NCI-H1417 treated with DMSO at 0.1 percent for 48 hours (cell line): ENCODE measurements at places on chromosomes 11 and 22.

DNA sequence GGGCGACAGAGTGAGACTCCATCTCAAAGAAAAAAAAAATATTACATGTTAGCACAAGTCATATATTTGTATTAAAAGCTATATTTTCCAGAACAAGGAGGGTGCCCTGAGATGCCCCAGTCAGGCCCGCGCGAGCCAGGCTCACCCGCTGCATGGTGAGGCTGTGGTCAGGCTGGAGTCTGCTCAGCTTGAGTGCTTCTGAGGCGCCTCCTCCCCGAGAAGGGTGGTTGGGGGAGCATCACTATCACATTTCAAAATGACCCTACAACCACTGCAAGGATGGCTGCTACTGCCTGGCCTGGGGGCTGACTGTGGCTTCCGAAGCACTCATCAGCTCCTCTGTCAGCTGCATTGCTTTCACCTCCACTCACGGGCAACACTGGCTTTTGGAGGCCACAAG lies 77.1 kb downstream of the SCUBE1 start:
- no peak for DNase-seq

GRCh38 chr11:8327761-8328192 lies 64.1 kb upstream of the LMO1 start:
- DNase-seq = no peak

GRCh38 chr22:44730490-44731356 lies 21.7 kb upstream of the ARHGAP8 start:
- no peak for DNase-seq

DNA sequence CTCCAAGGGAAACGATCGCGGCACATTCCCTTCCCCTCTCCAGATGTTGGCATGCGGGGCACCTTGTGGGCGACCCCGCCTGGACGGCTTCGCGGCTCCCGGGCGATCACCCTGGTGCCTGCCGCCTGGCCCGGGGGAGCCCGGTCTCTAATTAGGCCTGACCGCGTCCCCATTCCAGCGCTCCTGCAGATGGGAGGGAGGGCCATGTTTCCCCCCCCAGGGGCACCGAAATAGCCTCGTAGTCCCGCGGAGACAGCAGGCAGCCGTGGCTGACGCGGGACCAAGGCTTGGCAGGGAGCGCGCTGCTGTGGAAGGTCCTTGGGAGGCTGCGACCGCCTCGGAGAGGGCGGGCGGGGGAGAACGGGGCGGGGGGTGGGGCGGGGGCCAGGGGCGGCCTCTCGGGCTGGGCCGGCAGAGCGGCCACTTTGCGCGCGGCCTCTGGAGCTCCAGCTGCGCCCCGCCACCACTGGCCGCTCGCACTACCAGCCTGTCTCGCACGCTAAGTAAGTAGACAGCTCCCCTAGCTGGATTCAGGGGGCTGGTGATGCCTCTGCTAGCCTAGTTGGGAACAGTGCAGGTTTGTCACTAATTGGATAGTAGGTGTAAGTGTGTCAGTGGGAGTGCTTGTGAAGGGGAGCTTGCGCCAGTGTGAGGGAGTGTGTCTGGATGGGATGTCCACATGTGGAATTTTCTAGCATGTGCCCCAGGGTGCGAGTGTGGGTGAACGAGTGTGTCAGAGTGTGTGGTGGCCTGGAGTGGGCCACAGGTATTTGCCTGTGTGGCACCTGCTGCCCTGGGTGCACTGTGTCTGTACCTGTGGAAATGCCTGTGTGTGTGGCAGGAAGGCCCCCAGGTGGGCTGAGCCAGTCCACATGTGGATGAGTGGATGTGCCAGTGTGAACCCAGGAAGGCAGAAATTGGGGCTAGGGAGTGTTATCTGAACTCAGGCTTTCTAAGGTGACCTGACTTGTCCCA lies at the start of gene INSC:
INSC (plus strand) TSS at position 423 of the 975 bp plus-strand sequence. CDS start 34,252 bp downstream, outside the sequence.
- DNase-seq = no peak

DNA sequence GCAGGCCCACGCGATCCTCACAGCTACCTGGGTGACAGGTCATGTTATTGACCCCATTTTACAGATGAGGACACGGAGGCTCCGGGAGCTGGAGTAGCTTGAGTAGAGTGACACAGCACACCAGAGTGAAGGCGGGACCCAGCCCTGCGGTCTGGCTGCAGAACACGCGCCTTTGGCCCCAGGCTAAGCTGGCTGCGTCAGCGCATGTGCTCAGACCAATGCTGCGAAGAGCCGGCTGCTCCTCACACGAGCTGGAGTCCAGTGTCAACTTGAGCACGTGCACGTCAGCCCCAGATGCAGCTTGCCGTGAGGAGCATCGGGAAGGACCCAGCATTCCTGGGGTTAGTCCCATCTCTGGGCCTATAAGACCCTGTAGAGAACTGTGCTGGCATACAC lies 49.9 kb downstream of the SCUBE1 start:
- no peak for DNase-seq

- no peak for DNase-seq
Measured at GRCh38 chr11:130527636-130528297, 79.3 kb downstream of the ADAMTS15 start.

DNA sequence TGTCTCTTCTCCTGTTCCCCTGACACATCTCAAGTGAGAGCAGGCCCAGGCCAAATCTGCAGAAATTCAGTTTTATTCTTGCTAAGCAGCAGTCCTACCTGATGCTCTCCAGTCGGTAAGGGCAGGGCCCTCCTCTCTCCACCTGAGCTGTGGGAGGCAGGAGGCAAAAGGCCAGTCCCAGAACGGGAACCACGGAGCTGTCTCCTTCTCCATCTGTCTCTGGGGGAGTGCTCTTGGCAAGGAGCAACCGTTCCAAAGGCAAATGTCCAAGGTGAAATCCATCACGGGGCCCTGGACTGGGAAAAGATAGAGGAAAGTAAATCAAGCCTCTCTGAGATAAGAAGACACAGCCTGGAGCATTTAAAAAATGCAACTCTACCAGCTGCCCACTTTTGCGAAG lies 65.2 kb upstream of the CDON start:
- DNase-seq = no peak

- DNase-seq = no peak
Measured at GRCh38 chr11:65591939-65592857, 3.4 kb downstream of the KCNK7 start.

GRCh38 chr22:46122511-46122971 lies 27.8 kb upstream of the PPARA start:
- DNase-seq = no peak

DNA sequence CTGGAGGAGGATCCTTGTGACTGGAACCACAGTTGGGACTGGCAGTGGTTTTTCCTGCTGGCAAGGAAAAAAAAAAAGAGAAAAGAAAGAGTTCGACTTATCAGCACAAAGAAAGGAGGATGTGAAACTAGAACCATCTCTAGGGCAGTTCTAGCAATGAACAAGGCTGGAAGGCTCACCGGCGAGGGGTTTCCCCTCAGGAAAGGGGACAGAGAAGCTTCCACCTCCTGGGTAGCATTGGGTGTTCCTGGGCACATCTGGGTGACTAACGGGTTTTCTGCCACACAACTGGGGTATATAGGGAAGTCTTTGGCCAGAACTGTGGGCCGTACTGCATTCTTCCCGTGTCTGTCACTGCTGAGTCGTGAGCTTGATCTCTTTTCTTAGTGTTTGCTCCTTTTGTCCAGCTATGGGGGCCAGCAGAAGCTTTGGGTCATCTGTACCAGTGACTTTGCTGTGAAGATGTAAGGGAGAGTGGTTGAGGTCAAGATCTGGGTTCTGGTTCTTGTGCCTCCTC lies 109.4 kb upstream of the OR4B1 start:
- no peak for DNase-seq

DNA sequence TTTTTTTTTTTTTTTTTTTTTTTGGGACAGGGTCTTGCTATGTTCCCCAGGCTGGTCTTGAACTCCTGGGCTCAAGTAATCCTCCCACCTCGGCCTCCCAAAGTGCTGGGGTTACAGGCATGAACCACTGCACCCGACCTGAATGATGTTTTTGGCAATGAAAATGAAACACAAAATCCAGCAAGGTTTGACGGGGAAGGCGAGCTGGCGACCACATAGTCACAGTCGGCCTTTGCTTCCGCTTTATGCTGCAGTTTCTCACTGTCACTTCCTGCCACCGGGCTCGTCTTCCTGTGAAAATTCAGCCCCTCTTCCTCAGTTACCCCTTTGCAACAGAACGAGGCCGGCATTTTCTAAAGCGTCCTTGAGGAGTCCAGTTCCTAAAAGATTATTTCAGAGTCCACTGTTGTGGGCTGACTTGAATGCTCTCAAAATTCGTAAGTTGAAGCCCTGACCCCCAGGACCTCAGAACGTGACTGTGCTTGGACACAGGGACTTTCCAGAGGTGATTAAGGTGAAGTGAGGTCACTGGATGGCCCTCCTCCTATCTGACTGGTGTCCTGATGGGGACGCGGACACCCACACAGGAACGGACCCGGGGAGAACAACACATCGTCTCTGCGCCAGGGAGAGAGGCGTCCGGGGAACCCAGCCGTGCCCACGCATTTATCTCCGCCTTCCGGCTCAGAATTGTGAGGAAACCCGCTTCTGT lies 2.9 kb upstream of the BID start:
- DNase-seq = no peak

DNA sequence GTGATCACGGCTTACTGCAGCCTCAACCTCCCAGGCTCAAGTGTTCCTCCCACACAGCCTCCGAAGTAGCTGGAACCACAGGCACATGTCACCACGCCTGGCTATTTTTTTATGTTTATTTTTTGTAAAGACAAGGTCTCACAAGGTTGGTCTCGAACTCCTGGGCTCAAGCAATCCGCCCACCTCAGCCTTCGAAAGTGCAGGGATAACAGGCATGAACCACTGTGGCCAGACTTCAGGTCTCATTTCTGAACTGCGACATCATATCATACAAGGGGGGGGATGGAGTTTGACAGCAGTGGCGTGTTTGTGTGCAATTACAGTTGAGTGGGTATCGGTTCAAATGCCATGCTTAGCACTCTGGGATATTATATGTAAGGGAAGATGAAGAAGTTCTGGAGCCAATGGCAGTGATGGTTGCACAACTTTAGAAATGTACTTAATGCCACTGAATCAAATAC lies 6.9 kb downstream of the NAALADL1 start:
- no peak for DNase-seq

- DNase-seq = no peak
Measured at GRCh38 chr11:119100246-119100970, 1.2 kb downstream of the DPAGT1 start.

DNA sequence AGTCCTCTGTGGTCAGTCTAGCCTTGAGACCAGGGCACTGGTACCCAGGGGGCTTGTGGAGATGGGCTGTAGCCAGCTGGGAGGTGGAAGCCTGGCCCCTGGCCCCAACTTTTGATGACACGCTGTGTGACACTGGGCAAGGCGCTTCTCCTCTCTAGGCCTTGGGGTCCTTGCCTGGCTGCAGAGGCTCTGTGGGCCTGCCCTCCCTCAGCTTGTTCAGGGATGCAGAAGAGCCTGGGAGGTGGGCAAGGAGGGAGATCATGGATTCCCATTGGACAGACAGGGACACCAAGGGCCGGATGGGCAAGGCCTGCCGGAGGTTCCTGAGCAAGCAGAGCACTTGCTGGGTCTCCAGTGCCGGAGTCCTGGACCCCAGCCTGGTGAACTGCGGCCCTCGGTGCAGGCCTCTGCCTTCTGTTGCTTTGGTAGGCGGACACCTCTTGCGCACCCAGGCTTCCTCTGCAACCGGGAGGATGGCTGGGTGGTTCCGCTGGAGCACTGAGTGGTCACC lies 1.3 kb upstream of the PPP2R5B start:
- no peak for DNase-seq

DNA sequence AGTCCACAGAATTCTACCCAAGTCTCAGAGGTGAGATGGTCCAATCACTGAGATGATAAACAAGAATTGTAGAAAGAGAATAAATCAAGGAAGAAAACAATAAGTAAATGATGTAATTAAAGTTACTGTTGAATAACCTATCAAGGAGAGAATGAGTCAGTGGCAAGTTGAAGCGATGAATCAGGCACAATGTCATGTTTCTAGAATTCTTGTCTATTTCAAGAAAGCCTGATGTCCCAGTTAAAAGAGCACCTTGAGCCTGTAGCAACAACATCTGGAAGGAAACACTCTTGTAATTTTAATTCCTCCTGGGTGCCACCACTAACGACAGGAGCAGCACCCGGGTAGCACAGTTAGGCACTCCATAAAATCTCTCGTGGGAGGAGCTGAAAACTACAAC lies 67.9 kb upstream of the SLC35C1 start:
- no peak for DNase-seq
